Cerebellum (tissue), 4 donors: ENCODE measurements at places on chromosomes 7 and 10. TPM values are rescaled to one million over a fixed set of nuclear protein-coding genes. Genes with fewer than 3 reads are reported as not detected.

SEMA4G gene
- total RNA-seq, result 11.0 TPM

ATOH7 gene
- total RNA-seq, result 1.5 TPM

IGFBP1 gene
- 0.54 TPM for total RNA-seq

NOLC1 gene
- 25.6 TPM for total RNA-seq

AGAP9 gene
- total RNA-seq, result 4.4 TPM

OPN1SW gene
- 0.45 TPM for total RNA-seq

NUTM2D gene
- 5.1 TPM for total RNA-seq

CALML3 gene
- total RNA-seq, result 0.09 TPM

ZC3HAV1L gene
- total RNA-seq, result 19.5 TPM

CCDC71L gene
- 23.9 TPM for total RNA-seq

ARMS2 gene
- total RNA-seq, result not detected

ZNF789 gene
- 32.8 TPM for total RNA-seq

CNPY1 gene
- total RNA-seq, result 19.4 TPM

H2BK1 gene
- not detected for total RNA-seq

ZDHHC4 gene
- 39.4 TPM for total RNA-seq

PTPRZ1 gene
- total RNA-seq, result 180 TPM

INHBA gene
- 3.2 TPM for total RNA-seq

SEC61G gene
- total RNA-seq, result 80.4 TPM

SMO gene
- total RNA-seq, result 20.0 TPM

C7orf33 gene
- total RNA-seq, result 0.64 TPM

JAKMIP3 gene
- total RNA-seq, result 4.9 TPM
